ENCODE measurements at places on chromosomes 3 and 15.

DNA sequence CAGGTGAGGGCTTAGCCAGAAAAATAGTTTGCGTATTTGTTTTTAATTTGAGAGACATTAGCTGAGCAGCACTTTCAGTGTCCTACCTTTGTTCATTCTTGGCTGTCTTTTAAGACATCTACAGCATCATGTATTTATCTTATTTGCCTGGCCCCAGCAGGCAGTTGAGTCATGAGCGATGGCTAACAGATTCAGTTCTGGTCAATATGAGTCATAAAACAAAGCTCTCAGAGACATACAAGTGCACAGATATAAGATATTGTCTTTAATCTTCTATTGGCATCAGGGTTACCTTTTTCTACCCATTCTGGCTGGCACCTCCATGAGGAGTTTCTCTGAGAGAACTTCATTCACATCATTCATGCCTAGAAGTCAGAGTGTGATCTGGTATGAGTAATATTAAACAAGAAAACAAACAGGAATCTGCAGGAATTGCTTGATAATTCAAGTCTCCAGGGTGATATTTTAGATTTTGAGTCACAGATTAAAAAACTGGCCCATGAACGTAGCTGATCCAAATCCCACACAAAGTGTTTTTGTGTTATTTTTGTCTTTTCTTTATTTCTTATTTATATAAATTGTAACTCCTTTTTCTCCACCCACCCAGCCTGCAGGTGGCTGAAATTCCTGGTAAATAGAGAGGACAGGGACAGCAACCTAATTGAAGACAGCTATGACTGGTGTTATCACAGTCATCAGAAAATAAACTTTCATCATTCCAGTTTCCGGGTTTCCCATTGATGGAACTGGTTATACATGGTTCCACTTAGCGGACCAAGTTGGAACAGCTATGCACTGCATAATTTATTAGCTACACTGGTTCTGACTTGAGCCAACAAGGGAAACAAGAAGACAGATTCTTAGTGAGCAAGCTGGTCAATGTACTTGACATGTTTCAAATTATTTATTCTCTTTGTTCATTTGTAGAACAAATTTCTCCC lies 47.3 kb downstream of the PLSCR2 start:
- peak; percentile 79 for DNase-seq

GRCh38 chr3:167736264-167736787 lies 805 bp downstream of the SERPINI1 start:
- no peak for DNase-seq

DNA sequence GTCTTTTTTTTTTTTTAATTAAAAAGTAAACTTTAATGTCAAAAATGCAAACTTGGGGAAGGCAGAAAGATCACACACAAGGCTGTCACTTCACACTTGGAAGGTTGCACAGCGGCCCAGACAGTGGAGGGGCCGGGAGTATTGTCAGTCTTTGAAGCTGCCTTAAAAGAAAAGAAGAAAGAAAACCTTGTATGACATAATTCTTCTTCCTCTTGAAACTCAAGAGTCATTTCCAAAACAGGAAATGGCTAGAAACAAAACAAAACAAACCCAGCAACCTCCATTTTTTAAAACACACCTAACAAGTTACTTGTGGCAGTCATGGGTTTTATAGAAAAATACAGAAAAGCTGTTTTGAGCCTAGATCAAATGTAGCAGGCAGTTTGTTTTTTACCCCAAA lies 68.1 kb upstream of the MAGI1 start:
- DNase-seq = no peak

- DNase-seq = peak; percentile 80
Measured at GRCh38 chr3:149342413-149343380, 9.3 kb upstream of the TM4SF18 start.

GRCh38 chr3:150610785-150611184 lies 7.7 kb downstream of the SELENOT start:
- no peak for DNase-seq

GRCh38 chr3:133747907-133748639 lies 1.9 kb downstream of the TF start:
- DNase-seq = no peak

DNA sequence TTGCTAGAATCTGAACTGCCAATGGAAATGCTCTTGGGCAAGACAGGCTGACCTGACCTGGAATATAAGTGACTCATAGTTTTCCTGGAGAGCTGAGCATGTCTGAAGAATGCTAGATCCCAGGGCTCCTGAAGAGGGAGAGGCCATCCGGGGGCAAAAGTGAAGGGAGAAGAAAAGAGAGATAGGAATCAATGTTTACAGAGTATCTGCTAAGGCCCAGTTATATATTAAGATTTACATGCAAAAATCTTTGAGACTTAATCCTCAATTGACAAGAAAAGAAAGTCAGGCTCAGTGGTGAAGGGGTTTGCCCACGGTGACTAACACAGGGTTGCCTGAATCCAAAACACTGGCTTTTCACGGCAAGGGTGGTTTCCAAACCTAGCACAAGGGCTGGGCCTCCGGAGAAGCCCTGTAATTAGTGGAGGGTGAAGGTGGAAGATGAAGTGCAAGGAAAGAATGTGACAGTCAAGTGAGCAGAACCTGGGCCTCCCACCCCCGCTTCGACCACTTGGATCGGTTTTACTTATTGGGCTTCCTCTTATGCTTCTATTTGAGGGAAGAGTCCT lies 91.7 kb upstream of the FGF12 start:
- DNase-seq = peak; percentile 75

DNA sequence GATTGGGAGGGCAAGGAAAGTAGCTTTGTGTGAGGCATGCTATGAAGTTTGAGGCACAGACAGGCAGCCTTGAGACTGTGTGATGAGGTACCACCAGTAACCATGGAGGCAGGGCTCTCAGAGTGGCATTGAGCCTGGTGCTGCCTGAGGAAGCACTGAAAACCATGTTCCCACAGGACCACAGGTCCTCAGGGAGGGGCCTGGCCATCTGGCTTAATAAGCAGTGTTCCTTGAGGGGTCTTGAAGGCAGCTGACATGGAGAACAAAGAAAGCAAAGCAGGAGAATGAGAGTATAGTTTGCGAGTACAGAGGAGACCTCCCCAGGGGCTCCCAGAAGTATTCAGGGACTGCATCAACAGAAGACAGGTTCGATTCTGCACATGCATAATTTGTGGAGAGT lies 346.6 kb downstream of the EPHB1 start:
- DNase-seq = no peak

GRCh38 chr3:32405155-32405554 lies 13.5 kb downstream of the CMTM7 start:
- DNase-seq = no peak

DNA sequence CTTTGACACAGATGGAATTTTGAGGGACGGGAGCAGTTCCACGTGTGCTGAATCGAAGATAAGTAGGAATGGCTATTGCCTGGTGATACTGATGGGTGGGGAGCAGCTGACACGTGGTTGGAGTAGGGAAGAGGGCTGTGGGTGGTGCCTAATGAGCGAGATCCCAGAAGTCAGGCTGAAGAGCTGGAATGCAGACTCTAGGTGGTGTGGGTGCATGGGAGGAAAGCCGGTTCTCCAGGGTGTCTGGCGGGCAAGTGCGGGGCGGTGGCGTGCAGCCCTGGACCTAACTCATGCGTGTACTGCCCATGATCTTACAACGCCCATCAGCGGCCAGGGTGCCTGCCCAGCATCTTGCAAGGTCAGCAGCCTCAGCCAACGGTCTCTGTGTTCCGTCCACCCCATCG lies 63.1 kb downstream of the ARNT2 start:
- DNase-seq = no peak

DNA sequence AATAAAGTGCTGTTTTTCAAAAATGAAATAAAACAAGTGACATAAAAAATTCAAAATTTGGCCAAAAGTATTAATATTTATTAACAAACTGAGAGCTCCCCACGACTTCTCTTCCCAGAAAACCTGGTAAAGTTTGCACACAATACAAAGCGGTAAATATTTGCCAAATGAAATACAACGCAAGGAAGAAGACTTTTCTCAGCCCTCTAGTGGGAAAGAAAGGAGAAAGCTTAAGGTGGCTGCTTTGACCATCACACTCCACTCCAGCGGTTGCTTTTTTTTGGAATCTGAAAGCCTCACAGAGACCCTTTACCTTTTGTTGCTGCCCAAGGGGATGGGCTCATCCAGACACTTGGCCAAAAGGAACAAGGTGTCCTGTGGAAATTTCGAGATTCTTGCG lies 1.1 kb upstream of the GK5 start:
- DNase-seq = no peak
